Left cardiac atrium (tissue), 4 donors: ENCODE measurements at places on chromosomes 5 and 9.

DNA sequence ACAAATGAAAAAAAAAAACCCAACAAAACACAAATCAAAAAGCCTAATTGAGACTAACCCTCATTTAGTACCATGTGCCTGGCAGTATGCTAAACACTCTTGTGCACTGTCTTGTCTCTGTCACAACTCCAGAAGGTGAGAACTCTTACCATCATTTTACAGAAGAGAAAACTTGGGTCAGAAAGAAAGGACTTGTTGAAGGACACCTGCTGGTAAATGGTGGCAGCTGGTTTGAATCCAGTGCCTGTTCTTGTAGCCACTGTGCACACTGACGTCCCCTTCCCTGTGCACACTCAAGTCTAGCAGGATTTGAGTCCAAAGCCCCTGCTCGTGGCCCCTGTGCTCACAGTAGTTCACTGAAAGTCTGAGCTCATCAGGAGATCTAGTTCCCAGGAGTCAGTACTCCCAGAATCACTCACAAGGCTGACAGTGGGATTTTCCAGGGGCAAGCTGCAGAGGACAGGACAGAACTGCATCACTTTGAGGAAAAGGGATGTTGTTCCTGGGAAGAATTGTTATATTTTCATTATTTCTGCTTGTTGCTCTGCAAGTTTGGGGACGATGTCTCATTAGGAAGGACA lies 43.0 kb upstream of the HSD17B4 start:
- no peak for DNase-seq

- no peak for DNase-seq
Measured at GRCh38 chr9:128116104-128117083, 11.1 kb downstream of the PTGES2 start.

GRCh38 chr5:82849885-82850284 lies 227.3 kb downstream of the TMEM167A start:
- no peak for DNase-seq

DNA sequence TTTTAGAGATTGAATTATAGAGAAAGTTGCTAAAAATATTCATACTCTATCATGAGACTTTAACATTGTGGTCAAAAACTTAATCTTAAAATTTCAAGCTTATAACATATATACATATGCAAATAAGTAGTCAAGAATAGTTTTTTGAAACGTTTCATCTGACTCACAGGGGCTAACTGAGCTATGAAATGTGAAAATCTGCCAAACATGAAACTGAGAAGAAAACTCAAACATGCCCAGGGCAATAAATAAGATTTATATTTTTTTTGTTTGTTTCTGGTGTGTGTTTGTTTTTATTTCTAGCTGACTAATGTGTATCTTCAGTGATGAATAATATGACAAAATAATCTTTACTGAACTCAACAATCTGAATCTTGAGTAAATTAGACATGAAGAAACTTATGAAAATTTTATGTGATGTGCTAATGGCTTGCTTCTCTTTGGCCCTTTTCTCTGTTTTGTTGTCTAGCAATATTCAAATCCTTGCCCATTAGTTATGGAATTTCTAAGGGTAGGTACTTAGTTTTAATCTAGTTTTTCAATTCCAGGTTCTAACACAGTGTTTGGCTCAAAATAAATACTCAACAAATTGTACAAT lies 99.9 kb downstream of the FAM174A start:
- DNase-seq = no peak

- DNase-seq = no peak
Measured at GRCh38 chr5:126864042-126864688, 87.2 kb downstream of the LMNB1 start.

DNA sequence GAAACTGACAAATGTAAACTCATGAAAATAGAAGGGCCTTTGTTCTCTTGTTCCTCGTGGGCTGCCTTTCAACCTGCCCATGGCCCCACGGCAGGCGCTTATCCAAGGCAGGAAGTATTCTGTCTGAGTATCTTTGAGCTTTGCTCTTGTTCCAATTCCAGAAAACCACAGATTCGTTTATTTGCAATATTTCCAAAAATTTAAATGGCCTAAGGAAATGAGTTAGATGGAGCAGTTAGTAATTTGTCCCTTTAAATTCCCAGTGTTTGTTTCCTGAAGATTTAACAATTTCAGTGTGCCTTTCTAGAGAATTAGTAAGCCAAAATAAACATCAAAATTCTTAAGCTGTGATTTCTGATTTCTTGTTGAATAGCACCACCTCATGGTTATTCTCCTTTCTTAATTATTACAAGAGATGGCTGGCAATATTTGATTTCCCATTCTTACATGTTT lies 299.4 kb upstream of the RASA1 start:
- peak; percentile 40 for DNase-seq

DNA sequence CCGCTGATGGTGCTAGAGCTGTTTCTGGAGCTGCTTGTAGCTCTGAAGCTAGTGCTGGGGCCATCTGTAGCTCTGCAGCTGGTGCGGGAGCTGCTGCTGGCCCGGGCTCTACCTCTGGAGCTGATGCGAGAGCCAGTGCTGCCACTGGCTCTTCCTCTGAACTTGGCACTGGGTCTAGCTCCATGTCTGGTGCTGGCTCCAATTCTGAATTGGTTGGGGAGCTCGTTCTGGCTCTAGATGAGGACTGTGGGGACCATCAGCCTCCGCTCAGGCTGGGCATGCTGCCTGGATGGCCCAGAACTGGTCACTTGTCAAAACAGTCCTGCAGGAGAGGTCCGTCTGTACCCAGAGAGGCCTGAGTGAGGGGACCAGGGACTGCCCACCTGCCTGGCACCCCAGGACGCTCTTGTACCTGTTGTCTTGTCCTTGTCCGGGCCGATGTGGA lies 21.5 kb downstream of the OBP2B start:
- DNase-seq = no peak

DNA sequence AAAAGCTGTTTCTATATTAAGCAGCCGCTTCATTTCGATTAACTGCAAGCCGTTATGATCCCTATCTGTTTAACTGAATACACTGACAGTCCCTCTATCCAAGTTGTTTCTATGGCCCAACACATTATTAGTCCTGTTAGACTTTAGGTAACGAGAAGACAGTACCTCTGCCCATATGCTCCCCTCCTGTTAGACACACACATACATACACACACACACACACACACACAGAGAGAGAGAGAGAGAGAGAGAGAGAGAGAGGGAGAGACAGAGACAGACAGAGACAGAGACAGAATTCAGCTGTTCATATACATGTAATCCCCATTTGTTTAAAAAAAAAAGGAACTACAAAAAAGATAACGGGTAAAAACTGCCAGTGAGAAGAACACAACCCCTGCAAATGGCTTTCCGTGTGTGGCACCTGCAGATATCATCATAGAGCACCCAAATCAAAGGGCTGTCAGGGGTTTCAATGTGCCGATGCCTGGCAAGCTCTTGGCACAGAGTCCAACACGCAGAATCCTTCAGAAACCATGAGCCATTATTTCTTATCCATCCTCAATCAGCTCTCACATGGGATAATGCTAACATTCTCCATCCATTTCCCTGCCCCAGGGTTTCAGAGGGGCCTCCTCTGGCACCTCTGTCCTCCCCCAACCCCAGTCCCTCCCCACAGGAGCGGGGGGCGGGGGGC lies 144.0 kb downstream of the MYO10 start:
- DNase-seq = no peak

- no peak for DNase-seq
Measured at GRCh38 chr9:126411948-126412284, 85.3 kb downstream of the MVB12B start.

DNA sequence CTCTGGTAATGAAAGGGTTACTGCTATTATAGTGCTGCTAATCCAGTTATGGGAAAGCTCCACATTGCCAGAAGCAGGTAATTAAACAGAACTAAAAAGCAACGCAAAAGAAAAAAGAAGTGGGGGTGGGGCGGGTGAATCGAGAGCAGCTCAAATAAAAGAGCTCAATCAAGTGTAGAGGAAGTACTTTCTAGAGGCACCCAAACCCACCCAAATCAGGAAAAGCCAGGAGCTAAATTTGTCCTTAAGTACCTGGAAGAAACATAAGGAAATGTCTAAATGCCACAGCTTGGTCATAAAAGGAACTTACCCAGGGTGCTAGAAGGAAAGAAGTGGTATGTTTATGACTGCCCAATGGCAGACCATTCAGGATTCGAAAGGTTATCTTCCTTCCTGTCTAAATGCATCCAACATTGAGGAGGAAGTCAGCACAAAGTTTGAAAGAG lies 2.4 kb upstream of the RNF145 start:
- no peak for DNase-seq

- no peak for DNase-seq
Measured at GRCh38 chr9:36867672-36868471, 166.2 kb downstream of the PAX5 start.

GRCh38 chr5:76125888-76126287 lies 42.7 kb downstream of the SV2C start:
- DNase-seq = no peak

DNA sequence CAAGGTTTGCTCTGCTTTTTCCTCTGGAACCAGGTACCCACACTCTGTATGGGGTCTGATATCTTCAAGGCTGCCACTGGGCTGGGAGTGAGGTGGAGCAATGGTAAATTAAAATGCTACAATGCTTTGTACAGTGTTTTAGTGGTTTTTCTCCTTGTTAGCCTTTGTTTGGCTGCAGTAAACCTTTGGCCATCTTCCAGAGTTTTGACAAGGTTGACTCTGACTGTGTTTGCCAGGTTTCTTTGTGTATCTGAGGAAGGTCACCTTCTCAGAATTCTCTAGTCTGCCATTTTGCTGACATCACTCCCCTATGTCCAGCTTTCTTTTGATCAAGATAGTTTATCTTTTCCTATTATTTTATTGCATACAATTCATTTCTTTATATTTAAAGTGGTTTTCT lies 11.2 kb downstream of the SPATA31D1 start:
- no peak for DNase-seq

DNA sequence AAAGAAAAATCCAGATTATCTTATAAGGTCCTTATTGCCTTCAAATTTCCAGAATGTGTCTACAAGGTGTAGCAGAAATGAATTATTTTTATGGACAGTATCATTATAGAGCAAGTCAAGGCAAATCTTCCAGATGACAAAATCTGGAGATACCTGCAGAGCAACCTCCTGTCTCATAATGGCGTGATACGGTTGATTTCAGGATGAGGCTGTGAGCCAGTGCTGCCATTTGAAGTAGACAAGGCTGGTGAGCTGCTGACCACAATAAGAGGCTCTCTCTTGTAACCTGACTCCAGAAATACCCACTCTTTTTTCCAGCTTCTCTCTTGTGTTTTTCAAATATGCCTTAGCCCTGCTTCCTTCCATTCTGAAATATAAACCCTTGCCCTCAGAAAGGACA lies 108.2 kb downstream of the HTR1A start:
- no peak for DNase-seq

- peak; percentile 20 for DNase-seq
Measured at GRCh38 chr9:93580654-93581380, 4.4 kb downstream of the PHF2 start.

DNA sequence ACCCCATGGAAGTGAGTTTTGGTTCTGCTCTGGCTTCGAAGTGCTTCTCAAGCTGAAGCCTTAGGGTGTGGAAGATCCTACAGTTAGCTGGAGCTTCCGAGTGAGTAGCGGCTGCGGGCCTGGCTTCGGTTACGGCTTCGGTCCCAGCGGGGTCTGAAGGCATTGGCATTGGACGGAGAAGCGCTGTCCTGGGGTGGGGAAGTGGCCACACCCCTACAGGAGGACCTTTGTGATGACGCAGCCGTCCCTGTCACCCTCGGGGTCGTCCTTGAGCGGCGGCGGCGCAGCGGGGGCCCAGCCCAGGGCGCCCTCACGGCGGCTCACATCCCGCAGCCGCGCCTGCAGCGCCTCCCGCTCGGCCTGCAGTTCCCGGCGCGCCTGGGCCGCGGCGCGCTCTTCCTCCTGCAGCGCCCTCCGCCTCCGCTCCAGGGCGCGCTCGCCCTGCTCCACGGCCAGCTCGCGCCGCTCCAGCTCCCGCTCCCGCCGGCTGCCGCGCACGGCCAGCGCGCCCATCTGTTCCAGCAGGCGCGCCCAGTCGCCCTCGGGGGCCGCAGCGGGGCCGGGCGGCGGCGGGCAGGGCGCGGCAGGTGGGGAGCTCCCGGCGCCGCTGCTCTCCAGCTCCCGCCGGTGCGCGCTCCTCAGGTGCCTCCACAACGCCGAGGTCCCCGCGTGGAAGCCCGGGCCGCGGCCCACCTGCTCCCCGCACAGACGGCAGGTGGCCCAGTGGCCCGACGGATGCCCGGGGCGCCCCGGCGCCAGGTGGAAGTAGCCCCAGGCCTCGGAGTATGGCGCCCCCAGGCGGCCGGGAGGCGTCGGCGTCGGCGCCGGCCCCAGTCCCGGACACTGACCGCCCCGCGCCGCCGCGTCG lies 9.9 kb downstream of the ZBED3 start:
- DNase-seq = peak; percentile 78

DNA sequence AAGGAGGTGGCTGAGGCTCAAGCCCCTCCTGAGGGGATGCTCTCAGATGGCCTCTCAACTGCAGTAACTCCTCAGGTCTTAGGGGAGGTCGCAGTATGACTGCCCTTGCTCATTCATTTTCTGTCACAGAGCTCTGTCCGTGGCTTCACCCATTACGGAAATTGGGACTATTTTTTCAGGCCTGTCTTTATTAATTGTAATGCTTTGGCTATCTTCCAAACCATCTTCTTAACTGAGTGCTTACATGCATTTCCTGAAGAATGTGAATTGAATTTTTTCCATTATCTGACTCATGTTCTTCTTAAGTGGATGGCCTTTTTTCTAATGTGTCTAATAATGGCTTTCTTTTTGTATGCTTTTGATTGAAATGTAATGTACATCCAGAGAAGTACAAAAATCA lies 36.4 kb upstream of the SV2C start:
- DNase-seq = no peak

- no peak for DNase-seq
Measured at GRCh38 chr5:65203746-65204145, 278.0 kb downstream of the ADAMTS6 start.

DNA sequence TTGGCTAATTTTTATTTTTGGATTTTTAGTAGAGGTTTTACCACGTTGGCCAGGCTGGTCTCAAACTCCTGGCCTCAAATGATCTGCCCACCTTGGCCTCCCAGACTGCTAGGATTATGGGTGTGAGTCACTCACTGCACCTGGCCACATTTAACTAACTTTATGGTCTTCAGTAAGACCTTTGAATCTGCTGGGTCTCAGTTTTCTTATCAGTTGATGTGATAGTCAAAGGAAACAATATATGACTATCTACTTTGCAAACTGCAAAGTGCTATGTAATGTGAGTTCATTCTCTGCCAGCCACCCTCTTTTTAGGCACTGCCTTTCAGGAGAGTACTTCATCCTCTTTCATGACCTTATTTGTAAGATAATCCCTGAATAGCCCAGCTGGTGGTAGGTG lies 474.7 kb downstream of the PDE4D start:
- no peak for DNase-seq

- DNase-seq = no peak
Measured at GRCh38 chr9:113567361-113568080, 104.0 kb downstream of the RGS3 start.
